ENCODE measurements at places on chromosomes 13 and 19.

- no peak for DNase-seq
These were observed 265.2 kb upstream of the SGCG start for GRCh38 chr13:22915442-22916082.

DNA sequence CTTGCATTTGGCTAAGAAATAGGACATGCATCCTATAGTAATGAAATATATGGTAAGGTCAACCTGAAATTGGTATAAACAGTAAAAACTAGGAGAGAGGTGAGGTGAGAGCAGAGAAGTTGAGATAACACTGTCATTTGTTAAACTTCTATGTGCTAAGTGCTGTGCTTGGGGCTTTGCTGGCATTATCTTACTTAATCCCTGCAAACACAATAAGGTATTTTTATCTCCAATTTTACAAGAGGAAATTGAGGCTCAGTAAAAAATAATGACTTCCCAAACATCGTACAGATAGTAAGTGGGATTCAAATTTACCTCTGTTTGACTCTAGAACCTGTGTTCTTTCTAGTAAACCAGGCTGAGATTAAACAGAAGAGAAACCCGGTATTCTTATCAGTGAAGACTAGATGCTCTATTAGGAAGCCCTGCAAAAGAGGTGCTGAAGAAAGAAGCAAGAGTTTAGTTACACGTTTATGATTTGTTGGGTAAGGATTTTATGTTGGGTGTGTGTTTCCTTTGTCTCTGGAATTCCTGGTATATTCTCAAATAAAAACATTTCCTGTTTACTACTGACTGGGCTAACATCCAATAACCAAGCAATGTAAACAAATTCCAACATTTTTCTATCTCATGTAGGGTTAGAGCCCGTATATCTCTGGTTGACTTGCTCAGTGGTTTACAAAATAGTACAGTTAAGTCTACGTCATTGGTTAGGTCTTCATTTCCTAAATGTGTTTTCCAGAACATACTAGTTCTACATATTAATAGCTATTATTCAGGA is 137.3 kb upstream of the FNDC3A start:
- no peak for DNase-seq

GRCh38 chr19:1936916-1937610 is 3.9 kb upstream of the CSNK1G2 start:
- no peak for DNase-seq

DNA sequence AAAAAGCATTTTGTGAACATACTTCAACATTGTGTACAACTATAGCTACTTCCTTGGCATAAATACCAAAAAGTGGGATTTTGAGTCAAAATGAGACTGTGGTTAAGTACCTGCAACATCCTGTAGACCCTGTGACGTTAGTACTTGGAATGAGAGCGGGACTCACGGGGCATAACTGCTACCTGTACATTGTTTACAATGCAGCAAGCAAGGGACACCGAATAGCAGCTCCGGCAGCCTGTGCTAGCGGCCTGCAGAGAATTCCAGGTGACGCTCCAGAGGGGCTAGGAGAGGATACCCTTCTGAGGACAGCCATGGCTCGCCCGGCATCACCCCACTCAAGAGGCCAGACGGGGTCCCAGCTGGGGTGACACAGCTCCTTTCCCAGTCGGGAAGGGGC is 824 bp upstream of the ZNF331 start:
- DNase-seq: no peak

GRCh38 chr13:59413126-59413525 is 750.6 kb downstream of the DIAPH3 start:
- DNase-seq: no peak

- no peak for DNase-seq
These were observed 595.5 kb upstream of the KLHL1 start for GRCh38 chr13:70703755-70704154.

GRCh38 chr13:99516153-99516929 is 15.1 kb downstream of the TM9SF2 start:
- DNase-seq: no peak

DNA sequence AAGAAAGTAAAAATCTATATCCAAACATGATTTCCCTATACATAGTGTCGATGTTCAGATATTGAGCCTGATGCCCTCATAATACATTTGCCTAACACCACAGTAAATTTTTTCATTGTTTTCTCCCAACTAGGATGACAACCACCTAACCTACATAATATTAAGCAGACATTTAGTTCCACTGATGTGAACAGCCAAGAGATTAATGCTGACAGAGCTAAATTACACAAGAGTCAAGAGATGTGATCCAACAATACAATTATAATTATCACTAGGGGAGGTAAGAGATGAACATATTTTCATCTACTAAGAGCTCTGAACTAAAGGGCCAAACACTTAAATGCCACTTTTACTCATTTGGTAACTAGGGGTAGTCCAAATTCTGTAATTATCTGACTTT is 145.9 kb downstream of the DACH1 start:
- no peak for DNase-seq

DNA sequence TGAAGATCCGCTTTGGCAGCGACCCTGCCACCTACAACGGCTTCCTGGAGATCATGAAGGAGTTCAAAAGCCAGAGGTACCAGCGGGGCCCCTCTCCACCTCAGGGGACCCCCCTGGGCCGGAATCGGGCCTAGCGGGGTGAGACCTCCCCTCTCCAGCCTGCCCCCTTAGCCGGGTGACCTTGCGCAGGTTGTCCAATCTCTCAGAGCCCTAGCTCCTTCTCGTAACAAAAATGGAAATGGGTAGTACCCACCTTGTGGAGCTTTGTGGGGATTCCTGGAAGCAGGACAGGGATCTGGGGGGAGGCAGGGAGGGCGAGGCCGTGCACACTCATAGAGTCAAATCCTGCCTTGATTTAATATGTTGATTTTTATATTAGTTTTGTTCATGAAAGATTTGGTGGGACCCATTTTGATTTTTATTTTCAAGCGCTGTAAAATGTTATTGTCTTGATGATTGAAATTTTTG is 658 bp downstream of the SIN3B start:
- DNase-seq: no peak

DNA sequence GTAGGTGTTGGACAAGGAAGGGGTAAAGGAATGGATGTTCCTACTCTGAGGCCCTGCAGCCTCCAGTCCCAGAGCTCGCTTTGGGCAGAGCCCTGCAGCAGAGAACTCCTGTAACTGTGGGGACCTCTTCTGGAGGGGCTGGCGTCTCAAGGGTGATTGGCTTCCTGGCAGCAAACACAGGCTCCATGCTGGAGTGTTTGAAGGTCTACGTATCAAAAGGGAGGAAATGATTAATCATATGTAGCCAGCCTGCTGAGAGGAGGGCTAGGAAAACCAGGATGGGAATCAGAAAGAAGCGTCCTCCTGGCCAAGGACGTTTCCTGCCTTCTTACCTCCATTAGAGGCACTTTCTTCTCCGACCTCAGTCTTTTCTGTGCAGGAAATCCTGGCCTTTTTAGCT is 208.5 kb downstream of the TSHZ3 start:
- no peak for DNase-seq

- no peak for DNase-seq
These were observed 156.5 kb downstream of the MTUS2 start for GRCh38 chr13:28976636-28977035.

DNA sequence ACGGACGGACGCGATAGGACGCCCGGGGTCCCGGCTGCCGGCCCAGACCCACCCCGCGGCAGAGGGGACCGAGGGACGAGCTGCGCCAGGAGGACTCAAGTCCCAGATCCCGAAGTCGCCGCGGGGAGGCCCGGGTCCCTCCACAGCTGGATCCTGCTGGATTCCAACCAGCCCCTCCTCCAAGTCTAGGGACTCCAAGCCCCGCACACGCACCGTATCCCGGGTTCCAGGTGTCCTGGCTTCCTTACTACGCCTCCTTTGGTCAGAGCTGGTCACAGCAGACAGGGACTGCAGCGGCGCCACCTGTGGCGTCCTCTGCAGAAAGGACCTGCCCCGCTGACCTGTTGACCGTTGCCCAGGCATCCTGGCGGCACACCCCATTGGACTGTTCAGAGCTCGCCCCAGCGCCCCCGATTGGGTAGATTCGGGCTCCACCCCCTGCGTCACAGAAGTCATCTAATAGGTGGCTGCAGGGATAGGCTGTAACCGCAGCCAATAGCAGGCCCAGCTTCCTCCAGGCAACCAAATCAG is 29.0 kb upstream of the ZNF709 start:
- no peak for DNase-seq

GRCh38 chr13:34862311-34862710 is 79.8 kb upstream of the NBEA start:
- DNase-seq: no peak

DNA sequence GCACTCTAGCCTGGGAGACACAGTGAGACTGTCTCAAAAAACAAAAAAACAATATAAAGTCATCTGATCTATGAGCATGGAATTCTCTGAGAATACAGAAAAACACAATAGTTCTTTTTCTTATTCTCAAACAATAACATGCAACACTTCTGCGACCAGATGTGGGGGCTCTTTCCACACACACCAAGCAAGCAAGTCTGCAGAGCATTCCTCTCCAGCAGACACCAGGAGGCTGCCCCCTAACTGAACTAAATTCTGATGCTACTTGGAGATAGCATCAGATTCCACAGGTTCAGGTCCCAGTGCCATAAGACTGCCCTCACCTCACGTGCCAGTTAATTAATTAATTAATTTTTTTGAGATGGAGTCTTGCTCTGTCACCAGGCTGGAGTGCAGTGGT is 27.7 kb downstream of the ZNF101 start:
- no peak for DNase-seq

DNA sequence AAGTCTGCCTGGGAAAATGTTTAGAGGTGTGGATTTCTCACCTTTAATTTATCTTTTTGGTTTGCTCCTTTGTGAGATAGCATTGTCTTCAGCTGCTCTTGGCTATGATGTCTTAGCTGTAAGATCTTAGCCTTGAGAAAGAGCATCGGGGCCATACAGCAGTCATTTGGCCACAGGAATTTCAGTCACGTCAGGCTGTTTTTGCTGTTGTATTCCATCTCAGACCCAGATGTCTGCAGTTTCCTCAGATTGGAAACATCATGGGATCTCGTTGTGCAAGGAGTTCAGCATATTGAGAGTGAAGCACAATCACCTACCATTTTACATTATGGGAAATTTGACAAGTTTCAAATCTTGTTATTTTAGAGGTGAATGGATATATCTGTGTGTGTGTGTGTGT is 89.3 kb upstream of the C1QTNF9B start:
- no peak for DNase-seq

DNA sequence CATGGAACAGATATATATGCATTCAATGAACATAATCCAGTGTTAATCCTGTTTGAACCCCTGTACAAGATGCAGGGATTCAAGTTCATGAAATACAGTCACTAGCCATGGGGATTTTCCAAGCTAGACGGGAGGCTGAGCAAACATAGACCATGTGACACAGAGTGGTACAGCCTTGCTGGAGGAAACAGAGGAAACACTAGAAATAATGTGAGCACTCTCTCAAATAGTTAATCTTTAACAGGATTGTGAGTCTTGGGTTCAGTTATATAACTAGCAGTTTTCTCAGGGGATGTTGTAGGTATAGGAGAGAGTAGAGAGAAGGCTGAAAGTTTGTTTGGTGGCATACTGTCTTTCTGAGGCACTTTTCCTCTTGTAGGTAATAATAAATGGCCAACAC is 13.9 kb upstream of the LGALS16 start:
- no peak for DNase-seq

GRCh38 chr19:41939861-41940730 is 11.8 kb upstream of the ERFL start:
- peak; percentile 35 for DNase-seq

DNA sequence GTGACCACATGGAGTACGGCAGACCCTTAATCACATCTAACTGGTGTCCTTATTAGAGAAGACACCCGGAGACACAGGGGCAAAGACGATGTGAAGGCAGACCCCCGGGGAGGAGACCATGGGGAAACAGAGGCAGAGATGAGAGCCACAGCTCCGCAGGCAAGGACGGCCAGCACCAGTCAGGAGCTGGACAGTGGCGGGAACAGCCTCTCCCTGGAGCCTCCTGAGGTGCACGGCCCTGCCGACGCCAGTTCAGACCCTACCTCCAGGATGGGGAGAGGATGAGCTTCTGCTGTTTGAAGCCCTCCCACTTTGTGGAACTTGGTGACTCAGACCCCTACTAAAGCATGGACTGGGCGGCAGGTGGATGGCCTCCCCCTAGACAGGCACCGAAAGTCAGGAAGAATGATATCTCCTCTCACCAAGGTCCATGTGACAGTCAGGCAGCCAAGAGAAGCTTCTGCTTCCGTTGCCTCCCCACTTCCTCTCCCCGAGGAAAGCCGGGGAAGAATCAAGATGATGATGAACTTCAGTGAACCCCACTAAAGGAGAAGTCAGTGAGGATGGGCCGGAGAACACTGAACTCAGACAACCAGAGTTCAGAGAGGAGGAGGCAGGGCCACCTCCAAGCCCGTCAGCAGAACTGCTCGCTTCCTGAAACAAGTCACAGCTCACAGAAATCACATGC is 25.4 kb downstream of the RAB20 start:
- no peak for DNase-seq

DNA sequence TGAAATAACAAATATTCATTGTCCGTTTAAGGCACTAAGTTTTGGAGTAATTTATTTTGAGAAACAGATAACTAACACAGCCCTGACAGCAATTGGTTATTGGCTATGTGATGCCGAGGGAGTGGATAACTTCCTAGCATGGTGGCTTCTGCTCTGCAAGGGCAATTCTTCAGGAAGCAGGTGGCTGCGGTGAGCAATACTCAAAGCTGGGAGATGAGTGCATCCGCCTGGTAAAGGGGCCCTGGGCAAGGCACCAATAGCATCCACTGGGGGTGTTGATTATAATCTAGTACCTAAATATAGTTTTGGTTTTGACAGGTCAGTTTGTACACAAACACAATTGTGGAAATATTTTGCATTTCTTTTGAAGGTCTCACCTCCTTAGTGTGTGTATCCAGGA is 41.0 kb downstream of the CCDC70 start:
- DNase-seq: no peak

- DNase-seq: no peak
These were observed 214.9 kb upstream of the EDNRB start for GRCh38 chr13:78133511-78133910.

DNA sequence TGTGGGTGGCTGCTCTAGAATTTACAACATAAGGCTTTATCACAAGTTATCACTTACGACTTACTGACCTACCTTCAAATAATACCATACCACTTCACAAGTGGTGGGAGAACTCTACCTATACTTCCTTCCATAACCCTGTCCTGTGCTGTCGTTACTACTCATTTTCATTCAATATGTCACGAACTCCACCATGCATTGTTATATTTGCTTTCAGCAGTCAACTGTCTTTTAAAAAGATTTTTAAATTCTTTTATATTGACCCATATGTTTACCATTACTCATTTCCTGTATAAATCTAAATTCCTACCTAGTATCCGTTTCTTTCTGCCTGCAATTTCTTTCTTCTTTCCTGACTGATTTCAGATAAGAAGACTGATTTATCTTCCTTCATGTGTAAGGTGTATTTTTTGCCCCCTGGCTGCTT is 200.0 kb downstream of the KLF12 start:
- DNase-seq: no peak

GRCh38 chr19:43675269-43675879 is 5.4 kb upstream of the PLAUR start:
- no peak for DNase-seq
